ENCODE measurements at places on chromosomes 6 and 20.

DNA sequence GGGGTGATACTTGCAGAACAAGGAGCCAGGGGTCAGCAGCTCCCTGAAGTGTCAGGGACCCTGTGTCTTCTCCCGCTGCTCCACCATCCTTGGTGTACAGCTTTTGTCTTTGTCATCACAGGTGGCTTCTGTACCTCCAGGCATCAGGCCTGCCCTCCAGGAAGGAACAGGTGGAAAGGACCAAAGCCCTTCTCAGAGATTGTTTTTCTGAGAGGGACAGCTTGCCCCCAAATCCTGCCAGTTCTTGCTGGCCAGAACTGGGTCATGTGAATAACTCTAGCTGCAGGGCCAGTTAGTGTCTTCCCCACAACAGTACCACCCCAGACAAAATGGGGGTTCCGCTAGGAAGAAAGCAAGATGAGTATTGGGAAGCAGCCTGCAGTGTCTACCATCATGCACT lies 31.4 kb downstream of the SNPH start:
- no peak for DNase-seq

DNA sequence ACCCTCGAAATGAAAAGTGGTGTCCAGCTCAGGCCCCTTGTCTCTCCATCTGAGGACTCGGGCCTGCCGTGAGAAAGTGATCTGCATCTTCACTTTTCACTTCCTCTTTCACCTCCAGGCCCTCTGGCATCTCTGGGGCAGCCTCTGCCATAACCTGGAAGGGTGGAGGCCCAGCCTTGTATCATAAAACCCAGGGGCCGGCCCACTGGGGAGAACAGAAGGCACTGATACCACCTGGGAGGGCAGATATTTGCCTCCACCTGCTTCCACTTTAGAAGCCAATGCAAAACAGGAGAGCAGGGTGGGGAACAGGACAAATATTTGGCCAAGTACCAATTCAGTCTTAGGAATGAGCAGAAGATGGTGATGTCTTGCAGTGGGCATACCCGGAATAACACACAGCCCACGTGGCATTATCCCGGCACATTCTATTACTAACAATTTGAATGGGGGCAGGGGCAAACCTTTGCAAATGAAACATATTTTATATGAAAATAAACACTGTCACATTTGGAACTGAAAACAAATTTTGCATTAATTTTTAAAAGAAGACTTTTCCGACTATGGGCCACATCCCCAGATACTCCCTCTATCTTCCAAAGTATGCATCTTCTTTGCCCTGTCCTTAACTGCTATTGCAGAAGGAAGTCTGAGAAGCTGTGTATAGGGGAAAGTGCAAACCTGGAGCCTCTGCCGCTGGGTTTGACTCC lies 69.2 kb upstream of the TBC1D7 start:
- DNase-seq: no peak

DNA sequence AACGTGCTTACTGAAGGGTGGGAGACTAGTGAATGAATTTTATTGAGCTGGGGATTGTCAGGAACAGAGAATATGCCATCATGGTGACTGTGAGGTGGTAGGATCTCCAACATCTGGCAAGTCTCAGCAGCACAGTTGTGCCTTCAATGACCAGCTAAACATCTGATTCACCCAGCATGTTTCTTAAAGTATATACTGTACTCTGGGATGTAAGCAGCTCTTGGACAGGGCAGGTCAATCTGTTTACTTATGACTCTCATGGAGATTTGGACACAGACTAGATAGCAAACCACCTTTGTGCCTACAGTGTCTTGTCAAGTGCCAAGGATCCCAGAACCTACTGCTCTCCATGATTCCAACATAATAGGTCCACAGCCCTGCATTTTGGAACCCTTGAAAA lies 801.0 kb upstream of the CITED2 start:
- DNase-seq: no peak

DNA sequence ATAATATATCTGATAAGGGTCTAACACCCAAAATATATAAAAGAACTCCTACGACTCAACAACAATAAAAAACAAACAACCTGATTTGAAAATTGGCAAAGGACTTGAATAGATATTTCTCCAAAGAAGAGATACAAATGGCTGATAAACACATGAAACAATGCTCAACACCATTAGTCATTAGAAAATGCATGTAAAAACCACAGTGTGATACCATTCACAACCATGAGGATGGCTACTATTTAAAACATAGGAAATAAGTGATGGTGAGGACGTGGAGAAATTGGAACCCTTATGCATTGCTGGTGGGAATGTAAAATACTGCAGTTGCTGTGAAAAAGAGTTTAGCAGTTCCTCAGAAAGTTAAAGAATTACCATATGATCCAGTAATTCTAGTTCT lies 41.4 kb downstream of the PTGIS start:
- no peak for DNase-seq

- DNase-seq: no peak
Measured at GRCh38 chr6:111347589-111347988, 135.4 kb downstream of the REV3L start.

DNA sequence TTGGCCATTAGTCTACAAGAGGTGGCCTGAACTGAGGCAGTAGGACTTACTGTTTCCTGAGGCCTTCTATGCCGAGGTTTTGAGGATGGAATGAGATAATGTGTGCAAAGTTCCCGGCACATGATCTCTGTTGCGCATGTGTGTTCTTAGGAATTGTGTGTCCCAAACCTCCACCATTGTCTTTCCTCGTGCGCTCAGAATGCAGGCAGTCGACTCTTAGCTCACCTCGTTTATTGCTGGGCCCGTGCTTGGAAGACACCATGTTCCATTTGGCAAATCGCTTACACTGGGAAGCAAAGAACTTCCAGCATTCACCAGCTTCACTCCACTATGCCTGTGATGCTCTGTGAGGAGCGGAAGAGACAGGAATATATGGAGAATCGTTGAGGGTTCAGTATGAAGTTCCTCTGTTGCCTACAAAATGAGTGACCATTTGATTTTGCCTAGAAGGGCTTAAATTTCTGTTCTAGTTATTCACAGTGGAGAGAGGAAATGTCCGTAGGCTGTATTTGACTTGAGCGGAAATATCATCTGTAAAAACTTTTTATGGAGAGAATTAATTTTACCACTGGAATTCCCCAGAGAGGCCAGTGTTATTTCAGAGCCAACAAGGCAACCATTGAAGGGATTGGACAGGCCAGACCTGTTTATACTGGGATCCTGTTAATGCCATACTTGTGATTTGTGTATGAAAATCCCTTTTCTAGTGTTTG lies 75.7 kb upstream of the CLDN20 start:
- DNase-seq: no peak

DNA sequence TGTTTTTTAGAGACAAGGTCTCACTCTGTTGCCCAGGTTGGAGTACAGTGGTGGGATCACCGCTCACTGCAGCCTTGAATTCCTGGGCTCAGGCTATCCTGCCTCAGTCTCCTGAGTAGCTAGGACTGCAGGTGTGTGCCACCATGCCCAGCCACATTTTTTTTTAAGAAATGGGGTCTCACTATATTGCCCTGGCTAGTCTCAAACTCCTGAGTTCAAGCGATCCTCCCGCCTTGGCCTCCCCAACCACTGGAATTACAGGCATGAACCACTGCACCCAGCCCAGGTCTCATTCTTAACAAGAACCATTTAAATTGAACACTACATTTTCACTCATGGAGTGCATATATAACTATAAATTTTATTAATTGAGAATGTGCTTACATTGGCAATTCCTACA lies 20.5 kb downstream of the RPF2 start:
- no peak for DNase-seq

DNA sequence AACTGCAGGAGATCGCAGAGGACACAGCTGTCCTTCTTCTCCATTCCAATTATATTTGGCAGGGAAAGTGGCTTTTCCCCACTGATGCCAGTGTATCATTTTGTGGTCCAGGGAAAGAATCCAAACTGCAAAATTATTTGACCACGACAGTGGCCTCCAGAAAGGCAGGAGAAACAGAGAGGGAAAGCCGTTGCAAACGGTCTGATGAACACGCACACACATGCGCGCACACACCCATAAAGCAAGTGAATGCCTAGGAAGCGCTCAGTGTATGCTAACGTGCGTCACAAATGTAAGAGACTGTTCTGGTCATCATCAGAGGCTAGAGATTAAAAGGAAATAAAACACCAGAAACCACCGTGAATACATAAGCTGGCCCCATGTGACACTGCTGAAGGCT lies 54.0 kb downstream of the NPEPL1 start:
- no peak for DNase-seq

- DNase-seq: no peak
Measured at GRCh38 chr6:4956625-4957024, 47.2 kb downstream of the RPP40 start.

DNA sequence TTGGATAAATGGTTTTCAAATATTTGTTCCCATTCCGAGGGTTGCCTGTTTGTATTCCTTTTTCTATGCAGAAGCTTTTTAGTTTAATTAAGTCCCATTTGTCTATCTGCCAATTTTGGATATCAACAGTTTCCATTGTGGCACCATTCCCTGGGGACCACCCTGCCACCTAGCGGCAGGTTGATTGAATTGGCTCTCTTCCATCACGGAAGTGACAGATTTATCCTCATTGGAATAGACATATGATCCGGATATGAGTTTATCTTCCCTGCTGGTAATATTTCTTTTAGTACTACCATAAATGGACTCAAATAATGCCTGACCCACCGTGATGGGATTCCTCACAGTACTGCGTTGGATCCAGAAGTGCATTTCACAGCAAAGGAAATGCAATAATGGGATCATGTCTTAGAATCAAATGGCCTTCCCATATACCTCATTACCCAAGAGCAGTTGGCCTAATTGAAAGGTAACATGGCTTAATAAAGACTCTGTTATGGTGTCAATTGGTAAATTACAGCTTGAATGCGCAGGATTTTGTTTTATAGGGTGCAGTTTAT lies 327.0 kb downstream of the BMP2 start:
- peak; percentile 46 for DNase-seq

DNA sequence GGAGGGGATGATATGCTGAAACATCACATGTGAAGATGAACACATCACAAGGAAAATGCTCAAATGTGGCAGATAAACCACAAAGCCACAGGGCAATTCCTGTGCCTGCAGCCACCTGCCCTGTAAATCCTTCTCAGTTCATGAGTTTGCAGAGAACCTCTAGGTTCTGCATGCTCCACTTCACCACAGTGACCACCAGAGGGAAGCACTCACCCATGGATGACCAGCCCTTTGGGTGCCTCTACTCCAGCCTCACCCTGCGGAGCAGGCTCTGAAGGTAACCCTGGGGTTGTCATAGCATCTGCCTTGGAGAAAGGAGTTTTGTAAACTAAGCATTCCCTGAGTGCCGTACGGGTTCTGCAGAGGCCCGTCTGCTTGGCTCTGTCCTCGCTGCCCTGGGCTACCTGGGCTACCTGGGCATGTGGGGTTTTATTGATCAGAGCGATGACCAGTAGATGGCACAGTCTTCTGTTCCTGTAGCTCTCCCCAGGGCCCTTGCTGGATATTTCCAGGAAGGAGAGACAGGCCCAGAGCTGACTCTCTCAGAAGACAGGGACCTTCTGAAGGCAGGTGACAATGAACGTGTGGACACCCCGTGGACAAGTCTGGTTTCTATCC lies 31.7 kb upstream of the CST1 start:
- peak; percentile 40 for DNase-seq

GRCh38 chr20:33687993-33688937 lies 2.1 kb upstream of the E2F1 start:
- no peak for DNase-seq

- DNase-seq: no peak
Measured at GRCh38 chr20:23680146-23680545, 8.7 kb downstream of the CST4 start.

DNA sequence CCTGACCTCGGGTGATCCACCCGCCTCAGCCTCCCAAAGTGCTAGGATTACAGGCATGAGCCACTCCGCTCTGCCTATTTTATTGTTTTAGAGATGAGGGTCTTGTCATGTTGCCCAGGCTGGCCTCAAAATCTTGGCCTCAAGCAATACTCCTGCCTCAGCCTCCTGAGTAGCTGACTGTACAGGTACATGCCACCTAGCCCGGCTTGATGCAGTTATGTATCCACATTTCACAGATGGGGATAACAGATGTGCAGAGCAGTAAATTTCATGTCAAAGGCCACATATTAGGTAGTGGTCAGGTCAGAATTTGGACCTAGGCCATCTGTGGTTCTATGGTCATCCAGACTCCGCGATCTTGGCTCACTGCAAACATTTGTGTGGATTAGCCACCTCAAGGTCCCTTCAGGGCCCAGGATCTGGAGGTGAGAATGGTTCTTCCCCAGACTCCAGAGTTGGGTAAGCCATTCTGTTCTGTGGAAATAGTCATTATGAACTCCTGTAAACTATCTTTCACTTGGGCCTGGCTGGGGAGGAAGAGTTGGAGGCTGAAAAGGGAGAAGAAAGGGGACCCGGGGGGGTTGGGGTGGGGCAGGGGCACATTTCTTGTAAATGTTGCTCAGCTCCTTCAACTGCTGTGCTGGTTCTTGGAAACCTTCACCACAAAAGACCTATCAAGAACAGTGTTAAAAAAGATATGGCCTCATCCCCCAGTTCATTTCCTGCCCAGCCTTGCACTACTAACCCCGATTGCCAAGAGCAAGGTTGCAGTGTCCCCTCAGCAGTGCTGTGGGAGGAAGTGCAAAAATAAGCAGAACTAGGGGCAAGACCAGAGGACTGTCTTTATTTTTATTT lies 13.0 kb downstream of the PIM1 start:
- DNase-seq: no peak

GRCh38 chr20:10856237-10857015 lies 182.6 kb upstream of the JAG1 start:
- no peak for DNase-seq

- no peak for DNase-seq
Measured at GRCh38 chr20:21230686-21231085, 72.4 kb upstream of the XRN2 start.
